ENCODE measurements at places on chromosomes 1 and 21.

GRCh38 chr1:212680680-212681389, 18.8 kb downstream of the BATF3 start:
- DNase-seq = no peak

- no peak for DNase-seq
Observed at GRCh38 chr1:22969304-22969709, 3.4 kb downstream of the LACTBL1 start.

DNA sequence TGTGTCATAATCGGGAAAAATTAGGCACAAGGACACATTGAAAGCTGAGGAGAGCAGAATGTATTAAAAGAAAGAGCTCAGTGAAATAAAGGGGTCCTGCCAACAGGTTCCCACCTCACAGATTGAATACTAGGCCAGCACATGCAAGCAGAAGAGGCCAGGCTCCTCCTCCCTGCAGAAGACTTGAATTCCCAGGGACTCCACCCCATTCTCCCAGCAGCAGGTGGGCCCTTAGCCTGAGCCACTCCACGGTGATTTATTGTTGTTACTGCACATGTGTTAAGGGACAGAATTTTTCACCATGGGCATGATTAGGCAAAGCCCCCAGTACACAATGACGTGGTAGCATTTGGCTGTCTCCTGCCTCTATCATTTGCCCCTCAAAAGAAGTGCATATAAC, 1844.7 kb downstream of the NCAM2 start:
- no peak for DNase-seq

- no peak for DNase-seq
Observed at GRCh38 chr1:1132042-1132950, 16.4 kb upstream of the C1orf159 start.

GRCh38 chr21:17679002-17679600, 66.4 kb upstream of the BTG3 start:
- DNase-seq = peak; percentile 78

DNA sequence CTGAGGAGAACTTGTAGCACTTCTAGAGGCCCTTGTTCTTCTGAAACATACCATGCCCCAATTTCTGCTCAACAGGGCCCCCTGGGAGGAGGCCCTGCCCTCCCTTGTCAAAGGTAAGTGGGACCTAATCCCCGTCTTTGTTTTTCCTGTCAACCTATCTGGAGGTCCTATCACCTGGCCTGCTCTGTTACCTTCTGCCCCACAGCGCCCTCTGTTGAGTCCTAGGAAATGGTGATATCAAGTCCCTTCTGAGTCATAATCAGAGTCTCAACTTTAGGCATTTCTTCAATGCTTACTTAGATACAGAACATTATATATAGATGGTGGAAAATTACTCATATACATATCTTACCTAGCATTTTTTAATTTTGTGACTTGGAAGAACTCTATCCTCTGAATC, 28.2 kb upstream of the FCRL4 start:
- DNase-seq = peak; percentile 71
